ENCODE measurements at places on chromosomes 13 and 19.

DNA sequence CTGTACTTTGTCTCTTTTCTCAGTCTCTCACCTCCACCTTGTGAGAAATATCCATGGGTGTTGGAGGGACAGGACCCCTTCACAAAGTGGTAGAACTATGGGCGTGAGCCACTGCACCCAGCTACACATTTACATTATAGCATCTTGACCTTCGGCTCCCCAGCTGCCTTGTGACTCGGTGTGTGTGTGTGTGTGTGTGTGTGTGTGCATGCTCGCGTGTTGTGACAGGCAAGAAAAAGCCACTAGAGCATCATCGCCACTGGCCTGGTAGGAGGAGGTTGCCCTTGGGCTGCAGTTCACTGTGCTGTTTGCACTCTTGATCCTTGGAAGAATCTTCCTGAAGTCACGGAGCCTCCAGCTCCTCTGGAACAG, 13.7 kb upstream of the ZNF888 start:
- no peak for DNase-seq

- no peak for DNase-seq
Observed at GRCh38 chr13:97257800-97258799, 36.0 kb downstream of the MBNL2 start.

- DNase-seq = no peak
Observed at GRCh38 chr13:69921156-69921555, 186.5 kb upstream of the ATXN8OS start.

- no peak for DNase-seq
Observed at GRCh38 chr19:42290523-42291434, 11.2 kb upstream of the PRR19 start.

GRCh38 chr19:56740501-56740900, 68.9 kb upstream of the ZNF835 start:
- DNase-seq = no peak

DNA sequence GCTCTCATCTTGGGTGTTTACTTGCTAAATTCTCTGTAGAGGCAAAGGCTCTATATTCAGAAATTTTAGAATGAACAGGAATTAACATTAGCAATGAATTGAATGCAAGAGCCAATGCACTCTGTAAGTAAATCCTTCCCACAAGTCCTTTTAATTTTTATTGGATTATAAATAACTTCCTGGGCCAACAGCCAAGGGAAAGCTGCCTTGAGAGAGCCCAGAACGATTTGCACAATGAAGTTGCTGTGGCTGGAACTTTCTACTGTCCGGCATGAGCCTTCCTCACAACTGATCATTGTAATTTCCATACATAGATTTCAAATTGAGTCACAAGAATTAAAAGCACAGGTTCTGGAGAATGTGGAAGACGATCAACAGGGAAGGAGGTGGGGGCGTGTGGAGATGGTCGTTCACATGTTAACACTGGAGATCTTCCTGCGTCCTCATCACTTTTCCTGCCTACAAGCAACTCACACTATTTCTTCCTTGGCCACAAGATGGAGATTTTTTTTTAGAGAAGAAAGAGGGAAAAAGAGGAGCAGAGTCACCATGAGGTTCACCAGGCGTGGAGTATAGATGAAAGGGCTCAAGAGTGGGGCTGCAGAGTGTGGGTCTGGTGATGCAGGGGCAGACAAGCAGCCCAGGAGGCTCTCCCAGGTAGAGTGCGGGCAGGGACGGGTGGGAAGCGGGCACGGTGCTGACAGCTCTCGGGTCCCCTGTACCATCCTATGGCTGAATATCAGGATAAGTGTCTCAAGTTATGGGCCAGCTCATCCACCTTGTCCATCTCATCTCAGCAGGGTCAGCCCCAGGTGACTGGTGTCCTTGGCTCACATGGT, 110.7 kb downstream of the SOX1 start:
- DNase-seq = no peak

DNA sequence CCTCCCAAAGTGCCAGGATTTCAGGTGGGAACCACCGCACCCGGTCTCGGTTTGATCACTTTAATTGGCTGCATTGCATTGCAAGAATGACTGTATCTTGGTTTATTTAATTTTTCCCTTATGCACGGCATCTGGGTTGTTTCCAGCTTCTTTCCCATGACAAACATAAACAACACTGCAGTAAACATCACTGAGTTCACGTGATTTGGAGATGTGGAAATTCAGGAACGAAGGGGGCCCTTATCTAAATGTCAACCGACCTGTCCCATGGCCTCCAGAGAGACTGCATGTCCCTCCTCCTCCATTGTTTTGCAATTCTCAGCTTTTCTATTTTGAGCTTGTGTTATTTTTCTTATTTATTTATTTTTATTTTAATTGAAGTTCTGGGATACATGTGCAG, 14.4 kb upstream of the SULT2B1 start:
- no peak for DNase-seq

- DNase-seq = no peak
Observed at GRCh38 chr19:14168993-14169392, 32.6 kb upstream of the ASF1B start.

DNA sequence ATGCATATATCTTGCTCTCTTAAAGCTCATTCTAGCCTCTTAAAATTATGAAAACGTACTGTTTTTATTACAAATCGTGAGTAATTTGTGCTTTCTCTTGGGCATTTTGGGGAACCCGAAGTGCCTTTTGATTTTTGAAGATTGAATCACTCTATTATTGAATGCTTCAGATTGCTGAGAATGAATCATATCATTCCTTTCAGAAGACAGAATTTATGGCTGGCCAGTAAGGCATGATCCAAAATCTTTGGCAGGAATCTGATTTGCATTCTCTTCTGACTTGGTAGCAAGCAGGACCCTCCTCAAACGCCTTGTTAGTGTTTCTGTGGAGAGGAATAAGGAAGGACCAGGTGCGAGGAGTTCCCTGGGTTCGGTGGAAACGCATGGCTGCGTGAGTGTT, 49.5 kb downstream of the STARD13 start:
- DNase-seq = no peak

DNA sequence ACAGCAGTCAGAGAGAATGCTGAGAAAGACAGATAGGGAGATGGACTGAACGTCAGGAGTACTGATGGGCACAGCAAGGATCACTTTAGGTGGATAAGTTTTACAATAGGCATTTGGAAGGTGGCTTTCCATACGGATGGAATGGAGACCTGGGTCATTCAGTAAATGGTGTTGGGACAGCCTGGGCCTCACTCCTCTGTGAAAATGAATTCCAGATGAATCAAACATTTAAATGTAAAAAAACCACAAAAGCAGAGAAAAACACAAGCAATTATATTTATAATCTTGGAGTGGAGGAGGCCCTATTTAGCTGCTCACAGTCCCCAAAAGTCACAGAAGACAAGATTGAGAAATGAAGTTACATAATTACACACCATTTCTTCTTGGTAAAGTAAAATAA, 4.7 kb downstream of the IL17D start:
- no peak for DNase-seq

- no peak for DNase-seq
Observed at GRCh38 chr13:31172535-31172934, 10.8 kb upstream of the HSPH1 start.

DNA sequence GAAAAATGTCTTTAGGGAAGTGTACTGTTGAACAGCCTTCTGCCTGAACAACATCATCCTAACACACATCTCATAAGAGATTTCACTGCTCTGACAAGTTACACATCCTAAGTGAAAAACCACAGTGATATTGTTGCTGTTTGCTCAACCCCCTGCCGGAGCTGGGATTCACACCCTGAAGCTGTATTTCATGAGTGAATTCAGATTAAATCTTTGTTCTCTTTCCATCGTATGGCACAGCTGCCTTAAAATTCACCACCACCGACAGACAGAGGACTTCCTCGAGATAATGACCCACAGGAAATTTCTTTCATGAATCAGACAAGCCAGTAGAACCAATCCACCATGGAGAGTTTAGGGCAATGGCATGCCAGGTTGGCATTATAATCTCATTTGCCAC, 280.8 kb downstream of the DCT start:
- no peak for DNase-seq

- DNase-seq = no peak
Observed at GRCh38 chr19:17863520-17864182, 3.9 kb downstream of the RPL18A start.

DNA sequence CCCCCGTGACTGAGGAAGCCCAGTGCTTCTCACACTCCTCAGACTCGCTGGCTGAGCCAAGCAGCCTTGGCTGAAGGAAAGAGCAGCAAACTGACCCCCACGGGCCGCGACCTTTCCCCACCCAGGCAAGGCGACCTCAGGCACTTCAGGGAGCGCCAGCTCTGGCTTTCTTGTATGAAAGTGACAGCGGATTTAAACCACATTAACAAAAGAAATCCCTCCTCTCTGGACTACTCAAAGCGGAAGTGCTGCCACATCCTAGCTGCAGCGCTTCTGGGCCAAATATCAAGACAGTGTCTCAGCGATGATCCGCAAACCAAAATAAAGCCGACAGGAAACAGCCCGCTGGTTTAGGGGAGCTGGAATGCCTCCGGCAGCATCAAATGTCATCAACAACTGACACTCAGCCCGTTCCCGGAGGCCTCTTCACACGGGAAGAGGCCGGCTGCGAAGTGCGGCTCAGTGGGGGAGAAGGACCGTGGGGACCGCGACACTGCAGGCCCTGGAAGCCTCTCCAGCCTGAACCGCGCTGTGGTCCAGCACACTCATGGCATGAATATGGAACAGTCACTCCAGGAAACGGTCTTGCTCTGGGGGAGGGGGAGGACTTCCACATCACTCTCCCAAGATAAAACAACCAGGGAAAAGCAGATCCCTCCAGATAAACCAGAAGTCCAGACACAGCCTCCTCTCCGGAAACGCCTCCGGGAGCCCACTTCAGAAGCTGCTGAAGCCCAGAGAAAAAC, 1.4 kb downstream of the RASA3 start:
- DNase-seq = no peak

DNA sequence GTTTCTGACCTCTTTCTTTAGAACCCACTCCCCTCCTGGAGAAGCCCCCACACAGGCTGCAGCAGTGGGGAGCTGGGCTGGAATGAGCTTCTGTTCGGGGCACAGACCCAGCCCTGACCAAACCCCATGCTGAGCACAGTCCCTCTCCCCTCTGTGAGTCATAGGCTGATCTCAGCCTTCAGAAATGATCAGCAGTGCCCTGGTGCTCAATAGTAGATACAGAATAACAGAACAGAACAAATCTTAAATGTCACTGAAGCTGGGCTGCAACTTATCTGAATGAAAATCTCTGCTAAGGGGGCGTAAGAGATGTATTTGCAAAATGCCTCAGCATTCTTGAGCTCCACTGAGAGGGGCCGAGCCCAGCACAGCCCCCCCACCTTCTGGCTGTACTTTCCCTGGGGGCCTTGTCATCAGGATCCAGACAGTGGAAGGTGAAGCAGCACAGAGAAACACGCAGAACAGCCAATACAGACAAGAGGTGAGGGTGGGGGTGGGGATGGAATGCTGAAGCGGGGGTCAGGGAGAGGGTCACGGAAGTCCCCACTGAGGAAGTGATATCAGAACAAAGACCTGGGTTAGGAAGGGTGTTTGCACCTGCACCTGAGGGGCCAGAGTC, 9.9 kb downstream of the ZNF665 start:
- DNase-seq = no peak

- no peak for DNase-seq
Observed at GRCh38 chr13:99407906-99408702, 93.2 kb upstream of the TM9SF2 start.

- peak; percentile 80 for DNase-seq
Observed at GRCh38 chr13:105848494-105848893, 687.0 kb downstream of the EFNB2 start.

DNA sequence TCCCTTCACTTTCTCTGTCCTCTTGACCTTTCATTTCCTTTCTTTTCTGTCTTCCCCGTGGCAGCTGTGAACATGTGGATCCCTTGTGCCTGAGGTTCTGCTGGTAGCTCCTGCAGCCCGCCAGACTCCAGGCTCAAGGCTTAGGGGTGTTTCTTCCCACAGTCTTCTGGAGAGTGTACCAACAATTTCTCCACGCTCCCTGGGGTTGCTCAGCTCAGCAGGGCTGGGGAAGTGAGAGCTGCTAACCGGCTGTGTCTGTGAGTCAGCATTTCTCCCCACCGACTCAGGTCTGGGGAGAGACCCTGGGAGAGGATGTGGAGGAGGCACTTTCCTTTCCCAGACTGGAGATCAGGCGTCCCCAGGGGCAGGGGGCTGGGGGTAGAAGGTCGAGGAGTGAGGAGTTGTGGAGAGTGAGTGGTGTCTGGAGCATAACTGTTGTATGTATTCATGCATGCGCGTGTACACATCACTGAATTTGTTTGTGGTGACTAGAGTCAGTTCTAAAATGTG, 193.6 kb downstream of the KCNRG start:
- DNase-seq = no peak

DNA sequence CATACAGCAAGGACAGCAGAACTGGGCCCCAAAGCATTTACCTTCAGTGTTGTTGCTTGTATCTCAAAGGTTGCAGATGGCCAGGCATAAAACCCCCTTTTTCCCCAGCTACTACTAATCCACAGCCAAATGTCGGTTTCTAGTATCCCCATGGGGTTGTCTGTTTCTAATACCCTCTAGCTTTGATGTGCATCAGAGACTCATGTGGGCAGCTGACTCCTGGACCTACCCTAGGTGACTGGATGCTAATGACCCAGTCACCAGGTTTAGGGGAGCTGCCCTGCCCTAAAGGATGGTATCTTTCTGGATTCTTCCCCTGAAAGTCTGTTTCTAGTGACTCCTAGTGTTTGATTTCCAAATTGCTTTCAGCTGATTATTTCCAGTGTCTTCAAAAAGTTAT, 23.9 kb downstream of the TJP3 start:
- DNase-seq = no peak

DNA sequence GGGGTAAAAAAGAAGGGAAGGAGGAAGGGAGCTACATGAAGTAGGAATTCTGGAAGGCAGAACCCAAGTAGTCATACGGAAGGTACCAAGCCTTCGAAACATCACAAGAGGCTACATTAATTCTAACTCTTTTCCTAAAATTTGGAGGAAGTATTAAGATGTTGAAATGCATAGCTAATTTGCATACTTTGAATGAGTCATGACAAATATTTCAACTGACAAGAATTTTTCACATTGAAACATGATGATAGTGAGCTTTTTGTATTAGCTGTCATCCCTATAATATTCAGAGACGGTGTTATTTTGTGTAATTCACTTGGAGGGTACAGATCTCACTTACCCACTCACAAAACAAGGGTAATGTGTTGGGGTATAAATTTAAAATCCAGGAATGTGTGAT, 9.1 kb upstream of the ACOD1 start:
- DNase-seq = no peak

- DNase-seq = no peak
Observed at GRCh38 chr13:101231751-101232428, 184.4 kb downstream of the NALCN start.

- no peak for DNase-seq
Observed at GRCh38 chr19:13807421-13808021, 12.3 kb downstream of the ZSWIM4 start.

DNA sequence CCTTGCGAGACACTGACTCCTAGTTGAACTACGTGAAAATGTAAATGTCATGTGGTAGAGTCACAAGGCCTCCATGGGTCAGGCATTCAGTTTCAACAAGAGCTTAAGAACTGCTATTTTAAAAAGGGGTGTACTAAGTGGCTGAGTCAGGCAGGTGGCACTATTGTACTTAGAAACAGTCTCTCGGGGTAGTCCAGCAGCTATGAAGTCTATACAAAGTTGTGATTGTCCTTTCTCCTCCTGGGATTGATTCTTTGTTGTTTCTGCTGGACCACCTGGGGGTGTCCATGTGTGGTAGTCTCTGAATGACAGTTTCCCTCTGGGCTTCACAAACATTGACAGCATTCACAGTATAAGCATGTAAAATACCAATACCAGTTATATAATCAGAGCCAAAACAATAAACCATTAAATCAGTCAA, 33.0 kb downstream of the UGGT2 start:
- DNase-seq = peak; percentile 24
